ENCODE measurements at places on chromosomes 7 and 10.

DNA sequence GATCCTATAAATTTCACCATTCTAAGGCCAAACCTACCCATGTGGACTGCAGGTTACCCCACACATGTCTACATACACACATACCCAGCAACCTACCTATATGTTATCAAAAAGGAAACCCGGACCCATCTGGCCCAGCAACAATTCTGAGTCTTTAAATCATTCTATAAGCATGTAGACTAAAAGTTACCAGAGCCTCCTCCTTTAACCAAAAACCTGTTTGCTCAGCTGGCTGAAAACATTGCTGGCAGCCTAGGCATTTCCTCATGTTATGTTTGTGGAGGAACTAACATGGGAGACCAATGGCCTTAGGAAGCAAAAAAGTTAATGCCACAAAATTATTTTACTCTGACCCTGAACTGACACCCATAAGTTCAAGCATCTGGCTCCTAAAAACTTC is 5.3 kb upstream of the ADCK2 start:
- H3K36me3 ChIP-seq: no peaks in the 10 kb centered on the region
- peaks cover 10% of the 10 kb centered on the region for H3K4me1 ChIP-seq
- H3K27me3 ChIP-seq: no peaks in the 10 kb centered on the region
- no peak overlapping the region for H3K4me3 ChIP-seq
- H3K27ac ChIP-seq: no peak overlapping the region

DNA sequence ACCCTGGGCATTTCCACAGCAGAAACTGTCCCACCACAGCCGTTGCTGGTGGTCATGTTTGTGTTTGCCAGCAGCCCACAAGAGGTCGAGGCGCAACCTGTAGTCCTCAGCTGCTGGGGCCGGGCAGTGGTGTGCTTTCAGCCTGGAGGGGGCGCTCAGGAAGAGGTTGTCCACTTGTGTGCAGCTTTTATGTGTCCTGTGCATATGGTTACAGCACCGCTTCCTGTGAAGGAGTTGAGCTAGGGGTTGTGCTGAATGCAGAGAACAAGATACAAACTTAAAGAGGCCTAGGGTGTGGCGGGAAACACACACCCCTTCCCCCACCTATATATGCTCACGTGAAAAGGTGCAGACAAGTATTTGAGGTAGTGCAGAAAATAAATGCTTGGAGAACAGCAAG is 29.5 kb upstream of the PFKFB3 start:
- DNase-seq: no peak
- no peak overlapping the region for H3K4me3 ChIP-seq
- peaks cover 48% of the 10 kb centered on the region for H3K4me1 ChIP-seq
- H3K27ac ChIP-seq: no peak overlapping the region

- peaks cover 28% of the 10 kb centered on the region for H3K4me1 ChIP-seq
- peaks cover 13% of the 10 kb centered on the region for H3K27me3 ChIP-seq
- no peak overlapping the region for H3K4me3 ChIP-seq
- H3K36me3 ChIP-seq: peaks cover 5% of the 10 kb centered on the region
- H3K27ac ChIP-seq: peak overlapping the region; percentile 21
Observed at GRCh38 chr10:48517911-48518811, 86.7 kb downstream of the ARHGAP22 start.

DNA sequence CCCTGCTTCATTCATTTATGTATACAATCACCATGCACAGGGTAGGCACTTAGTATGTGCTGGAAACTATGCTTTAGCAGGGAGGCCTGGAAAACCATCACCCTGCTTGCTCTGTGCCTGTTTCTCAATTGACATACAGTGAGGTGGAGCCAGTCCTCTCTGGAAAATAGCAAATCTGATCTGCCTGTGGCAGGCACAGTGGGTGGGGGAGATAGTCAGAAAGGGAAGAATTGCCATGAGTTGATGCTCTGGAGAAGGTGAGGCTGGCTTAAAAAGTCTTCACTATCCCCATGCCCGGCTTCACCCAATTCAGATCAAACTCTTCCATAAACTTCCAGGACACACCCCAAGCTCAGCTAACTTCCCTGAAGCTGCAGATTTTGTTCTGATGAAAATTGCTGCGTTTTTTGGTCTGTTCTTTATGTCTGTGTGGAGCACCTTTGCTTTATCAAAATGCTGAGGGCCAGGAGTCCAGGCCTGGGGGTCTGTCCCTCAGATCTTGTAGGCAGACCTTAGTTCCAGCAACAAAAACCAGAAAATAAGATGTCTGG is 84.8 kb downstream of the ANK3 start:
- no peak overlapping the region for H3K4me3 ChIP-seq
- no peaks in the 10 kb centered on the region for H3K27me3 ChIP-seq
- no peaks in the 10 kb centered on the region for H3K4me1 ChIP-seq
- no peak for DNase-seq
- H3K36me3 ChIP-seq: no peaks in the 10 kb centered on the region
- H3K27ac ChIP-seq: no peak overlapping the region

GRCh38 chr10:113410618-113411017 is 142.2 kb upstream of the HABP2 start:
- no peaks in the 10 kb centered on the region for H3K4me1 ChIP-seq
- no peak for DNase-seq
- H3K27me3 ChIP-seq: peaks cover 7% of the 10 kb centered on the region
- no peaks in the 10 kb centered on the region for H3K36me3 ChIP-seq
- no peak overlapping the region for H3K4me3 ChIP-seq

DNA sequence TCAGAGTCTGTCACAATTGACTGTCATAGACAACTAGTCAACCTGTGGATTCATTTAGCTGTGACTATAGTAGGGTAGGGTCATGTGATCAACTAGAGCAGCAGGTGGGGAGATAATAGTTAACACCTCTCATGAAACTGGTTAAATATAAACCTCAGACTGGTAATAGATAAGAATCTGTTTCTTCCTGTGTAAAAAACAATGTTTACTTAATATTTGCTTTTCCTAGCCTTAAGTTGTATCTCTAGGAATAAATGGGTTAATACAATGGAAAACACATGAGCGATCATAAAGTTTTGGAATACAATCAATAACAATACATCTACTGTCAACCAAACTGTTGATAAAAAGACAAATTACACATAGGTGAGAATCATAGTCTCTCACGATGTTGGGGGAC is 43.4 kb upstream of the ITGB8 start:
- H3K27me3 ChIP-seq: no peaks in the 10 kb centered on the region
- no peak overlapping the region for H3K27ac ChIP-seq
- no peaks in the 10 kb centered on the region for H3K36me3 ChIP-seq
- DNase-seq: no peak
- H3K4me3 ChIP-seq: no peak overlapping the region

GRCh38 chr7:29588900-29589696 is 25.5 kb downstream of the PRR15 start:
- H3K27ac ChIP-seq: no peak overlapping the region
- peaks cover 8% of the 10 kb centered on the region for H3K4me1 ChIP-seq
- no peaks in the 10 kb centered on the region for H3K36me3 ChIP-seq
- peak overlapping the region; percentile 70 for H3K4me3 ChIP-seq
- DNase-seq: no peak
- no peaks in the 10 kb centered on the region for H3K27me3 ChIP-seq

- H3K27ac ChIP-seq: no peak overlapping the region
- no peak overlapping the region for H3K4me3 ChIP-seq
- peaks cover 22% of the 10 kb centered on the region for H3K36me3 ChIP-seq
- no peaks in the 10 kb centered on the region for H3K27me3 ChIP-seq
- peaks cover 48% of the 10 kb centered on the region for H3K4me1 ChIP-seq
Observed at GRCh38 chr10:122388287-122388997, 13.9 kb downstream of the PLEKHA1 start.

DNA sequence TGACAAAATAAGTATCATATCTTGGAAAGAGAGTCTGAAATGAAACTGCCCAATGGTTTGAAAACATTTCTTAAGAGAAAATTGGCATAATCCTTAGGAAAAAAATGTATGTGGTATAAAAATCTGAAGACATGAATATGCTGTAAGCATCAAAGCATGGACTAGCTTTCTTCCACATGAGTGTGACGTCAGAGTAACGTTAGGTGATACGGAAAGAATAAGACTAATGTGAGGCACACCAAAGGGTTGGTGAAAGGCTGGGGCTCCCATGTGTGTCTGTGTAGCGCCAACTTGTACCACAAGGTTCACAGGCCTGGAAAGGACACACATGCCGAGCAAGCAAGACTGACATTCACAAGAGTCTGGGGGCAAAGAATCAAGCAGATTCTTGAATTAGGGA is 238.1 kb upstream of the GLI3 start:
- no peak overlapping the region for H3K27ac ChIP-seq
- H3K27me3 ChIP-seq: no peaks in the 10 kb centered on the region
- H3K4me3 ChIP-seq: no peak overlapping the region
- no peaks in the 10 kb centered on the region for H3K36me3 ChIP-seq
- DNase-seq: no peak

DNA sequence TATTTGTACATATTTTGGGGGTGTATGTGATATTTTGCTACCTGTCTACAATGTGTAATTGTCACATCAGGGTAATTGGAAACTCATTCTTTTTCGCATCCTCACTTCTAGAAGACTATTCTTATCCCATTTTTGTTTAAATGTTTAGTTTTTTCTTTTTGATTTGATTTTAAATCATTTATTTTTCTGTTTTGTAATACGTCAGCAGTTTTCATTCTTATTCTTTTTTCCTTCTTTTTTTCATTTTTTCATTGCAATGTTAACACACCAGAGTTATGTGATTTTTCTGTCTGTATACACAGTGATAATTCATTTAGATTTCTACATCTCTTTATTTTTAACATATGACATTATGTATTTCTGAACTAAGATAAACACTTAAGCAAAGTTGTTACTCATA is 85.5 kb downstream of the SLC13A1 start:
- H3K36me3 ChIP-seq: no peaks in the 10 kb centered on the region
- H3K27ac ChIP-seq: no peak overlapping the region
- H3K4me3 ChIP-seq: no peak overlapping the region
- no peaks in the 10 kb centered on the region for H3K4me1 ChIP-seq

DNA sequence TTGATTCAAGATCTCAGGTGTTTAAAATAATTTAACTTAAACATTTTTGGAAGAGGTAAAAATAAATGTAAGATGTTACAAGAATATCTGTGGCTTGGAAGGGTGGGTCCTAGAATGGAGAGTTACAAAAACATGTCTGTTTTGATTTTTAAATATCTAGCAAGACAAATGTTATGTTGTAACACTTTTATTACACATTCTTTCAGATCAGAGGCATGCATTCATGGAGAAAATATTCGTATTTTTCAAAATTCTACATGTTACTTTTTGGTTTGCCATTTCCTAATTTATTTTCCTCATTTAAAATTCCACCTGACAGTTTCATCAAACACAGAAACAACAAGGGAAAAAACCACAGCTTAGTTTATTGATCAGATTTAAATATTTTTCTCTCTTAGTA is 10.0 kb downstream of the WBP1L start:
- no peak overlapping the region for H3K4me3 ChIP-seq
- H3K27me3 ChIP-seq: no peaks in the 10 kb centered on the region
- H3K36me3 ChIP-seq: peaks cover 32% of the 10 kb centered on the region

GRCh38 chr7:131502810-131503508 is 53.5 kb downstream of the PODXL start:
- H3K4me3 ChIP-seq: no peak overlapping the region
- no peak for DNase-seq
- no peaks in the 10 kb centered on the region for H3K27me3 ChIP-seq
- H3K4me1 ChIP-seq: peaks cover 14% of the 10 kb centered on the region
- no peak overlapping the region for H3K27ac ChIP-seq
- H3K36me3 ChIP-seq: peaks cover 8% of the 10 kb centered on the region

DNA sequence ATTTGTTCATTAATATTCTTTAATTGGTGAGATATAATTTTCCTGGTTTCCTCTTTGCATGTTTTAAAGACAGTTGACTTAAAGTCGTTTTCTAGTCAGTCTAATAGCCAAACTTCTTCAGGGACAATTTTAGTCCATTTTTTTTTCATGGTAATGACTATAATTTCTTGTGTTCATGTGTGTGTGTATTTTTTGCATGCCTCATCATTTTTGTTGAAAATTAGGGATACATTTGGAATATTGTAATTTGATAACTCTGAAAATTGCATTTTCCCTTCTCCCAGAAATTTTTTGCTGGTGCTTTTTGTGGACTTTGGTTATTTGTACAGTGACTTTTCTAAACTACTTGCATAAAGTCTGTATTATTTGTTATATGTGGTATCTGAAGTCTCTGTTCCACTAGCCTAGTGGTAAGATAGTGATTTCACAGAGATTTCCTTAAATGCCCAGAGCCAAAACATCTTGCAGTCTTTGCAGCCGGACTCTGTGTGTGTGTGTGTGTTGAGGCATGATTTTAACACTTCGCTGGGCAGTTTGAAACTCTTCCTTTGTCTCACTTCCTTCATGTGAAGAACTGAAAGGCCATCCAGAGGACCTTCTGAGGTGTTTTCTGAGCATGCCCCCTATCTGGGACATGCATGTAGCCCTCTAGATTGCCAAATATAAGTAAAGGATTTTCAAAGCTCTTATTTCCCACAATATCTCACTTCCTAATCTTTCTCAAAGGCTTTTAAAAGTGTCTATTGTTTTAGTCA is 40.9 kb upstream of the ZNF365 start:
- no peaks in the 10 kb centered on the region for H3K36me3 ChIP-seq
- H3K4me1 ChIP-seq: peaks cover 35% of the 10 kb centered on the region
- peaks cover 3% of the 10 kb centered on the region for H3K27me3 ChIP-seq
- H3K27ac ChIP-seq: peak overlapping the region; percentile 71
- peak overlapping the region; percentile 42 for H3K4me3 ChIP-seq

DNA sequence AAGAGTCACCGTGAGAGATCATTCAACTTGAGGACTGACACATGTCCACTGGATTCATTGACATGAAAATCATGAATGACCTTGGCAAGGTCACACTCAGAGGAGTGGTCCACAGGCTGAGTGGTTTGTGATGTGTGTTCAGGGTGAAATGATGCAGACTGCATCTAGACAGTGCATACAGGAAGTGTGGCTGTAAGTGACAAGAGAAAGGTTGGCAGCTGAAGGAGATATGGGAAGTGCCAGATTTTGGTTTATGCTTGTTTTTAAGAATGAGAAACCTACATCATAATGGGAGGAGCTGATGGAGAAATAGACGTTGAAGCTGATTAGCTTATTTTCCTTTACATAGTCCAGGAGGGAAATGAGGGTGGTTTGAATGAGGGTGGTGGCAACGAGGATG is 64.8 kb upstream of the VIPR2 start:
- no peak overlapping the region for H3K4me3 ChIP-seq
- no peaks in the 10 kb centered on the region for H3K36me3 ChIP-seq
- no peak for DNase-seq
- H3K27ac ChIP-seq: no peak overlapping the region

- no peak overlapping the region for H3K4me3 ChIP-seq
- no peaks in the 10 kb centered on the region for H3K4me1 ChIP-seq
- H3K36me3 ChIP-seq: no peaks in the 10 kb centered on the region
- no peak for DNase-seq
Observed at GRCh38 chr7:156988343-156989185, 21.9 kb downstream of the MNX1 start.

- H3K27me3 ChIP-seq: peaks cover 18% of the 10 kb centered on the region
- no peak overlapping the region for H3K4me3 ChIP-seq
- no peaks in the 10 kb centered on the region for H3K4me1 ChIP-seq
- DNase-seq: no peak
- H3K27ac ChIP-seq: no peak overlapping the region
Observed at GRCh38 chr10:93090619-93091018, 16.9 kb downstream of the CYP26A1 start.

Data from activated B cell treated with CpG ODN at 0.5 μM for 24 hours (primary cell).